Calu3 (cell line): ENCODE measurements at places on chromosomes 2 and 18. TPM values are rescaled to one million over a fixed set of nuclear protein-coding genes. Genes with fewer than 3 reads are reported as not detected.

DNA sequence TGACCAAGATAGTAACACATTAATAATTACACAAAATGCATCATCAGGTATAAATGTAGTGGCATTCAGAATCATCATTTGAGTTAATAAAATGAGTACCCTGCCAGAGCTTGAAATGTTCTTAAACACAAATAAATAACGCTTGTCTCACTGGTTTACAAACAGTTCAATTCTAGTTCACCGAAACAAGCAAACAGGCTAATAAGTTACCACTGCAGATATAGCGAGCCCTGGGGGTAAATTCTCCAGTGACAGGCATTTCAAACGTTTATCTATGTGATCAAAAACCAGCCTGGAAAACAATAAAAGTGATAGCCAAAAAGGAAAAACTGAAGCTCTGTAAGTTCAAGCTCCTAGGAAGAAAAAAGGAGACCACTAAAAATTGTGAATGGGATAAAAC, 152.6 kb downstream of the THADA start:
- DNase-seq: no peak

DNA sequence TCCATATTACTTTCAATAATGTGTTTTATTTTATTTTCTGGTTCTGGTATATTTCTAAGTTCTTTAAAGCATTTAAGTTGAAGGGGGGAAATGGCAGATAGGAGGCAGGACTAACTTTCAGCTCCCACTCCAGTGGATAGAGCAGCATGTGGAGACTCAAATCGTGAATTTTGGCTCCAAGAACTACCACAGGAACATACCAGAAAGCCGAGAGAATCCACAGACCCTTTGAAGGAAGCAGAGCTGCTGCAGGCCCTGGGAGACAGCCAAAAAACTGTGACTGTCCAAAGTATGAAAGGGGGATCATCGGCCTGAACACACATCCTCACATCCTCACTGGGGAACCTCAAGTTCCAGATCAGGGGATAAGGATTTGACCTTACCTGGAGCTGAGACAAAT, 207.6 kb upstream of the VWC2L start:
- no peak for DNase-seq

DNA sequence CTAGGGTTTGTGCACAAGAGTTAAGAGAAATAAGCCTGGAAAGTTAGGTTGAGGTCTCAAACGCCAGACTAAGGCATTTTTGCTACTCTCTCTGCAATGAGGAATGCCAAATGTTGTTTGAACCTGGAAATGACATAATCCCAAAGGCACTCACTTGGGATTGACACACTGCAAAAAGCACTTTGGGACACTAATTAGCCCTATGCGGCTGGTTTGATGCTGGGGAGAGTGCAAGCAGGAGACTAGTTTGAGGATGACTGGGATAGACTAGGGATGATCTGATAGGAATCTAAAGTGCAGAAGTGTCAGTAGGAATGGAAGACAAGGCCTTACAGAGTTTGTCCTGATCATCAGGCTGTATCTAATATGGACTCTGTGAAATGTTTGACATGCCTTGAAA, 469.0 kb downstream of the SLC4A3 start:
- no peak for DNase-seq

- no peak for DNase-seq
Observed at GRCh38 chr18:8828798-8829197, 123.4 kb downstream of the MTCL1 start.

DNA sequence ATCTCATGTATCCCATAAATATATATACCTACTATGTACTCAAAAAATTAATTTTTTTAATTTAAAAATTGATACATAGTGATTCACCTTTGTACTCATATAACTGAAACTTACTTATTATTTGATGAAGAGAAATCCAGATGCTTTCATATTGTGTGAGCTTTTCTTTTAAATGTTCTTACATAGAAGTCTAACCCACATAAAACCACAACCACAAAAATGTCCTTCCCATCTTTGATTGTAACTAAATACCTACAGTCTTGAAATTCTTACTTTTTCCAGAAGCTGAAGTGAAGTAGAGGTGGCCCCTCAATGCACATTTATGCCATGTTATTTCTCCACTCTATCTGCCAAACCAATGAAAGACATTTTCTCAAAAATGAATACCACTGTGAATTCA, 117.9 kb upstream of the COL5A2 start:
- DNase-seq: no peak

DNA sequence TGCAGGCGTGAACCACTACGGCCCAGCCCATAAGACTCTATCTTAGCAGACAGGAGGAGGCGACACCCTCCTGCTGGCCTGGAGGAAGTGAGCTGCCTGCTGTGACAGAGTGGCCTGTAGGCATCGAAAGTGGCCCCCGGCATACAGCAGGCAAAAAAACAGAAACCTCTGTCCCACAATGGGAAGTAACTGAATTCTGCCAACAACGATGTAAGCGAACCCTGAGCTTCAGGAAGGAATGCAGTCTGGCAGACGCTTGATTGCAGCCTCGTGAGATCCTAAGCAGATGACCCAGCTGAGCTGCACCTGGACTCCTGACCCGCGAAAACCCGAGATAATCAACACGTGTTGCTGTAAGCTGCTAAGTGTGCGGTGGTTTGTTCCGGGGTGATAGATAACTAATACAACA, 13.6 kb downstream of the MRO start:
- DNase-seq: no peak

- DNase-seq: no peak
Observed at GRCh38 chr2:157376041-157376440, 50.4 kb upstream of the ERMN start.

DNA sequence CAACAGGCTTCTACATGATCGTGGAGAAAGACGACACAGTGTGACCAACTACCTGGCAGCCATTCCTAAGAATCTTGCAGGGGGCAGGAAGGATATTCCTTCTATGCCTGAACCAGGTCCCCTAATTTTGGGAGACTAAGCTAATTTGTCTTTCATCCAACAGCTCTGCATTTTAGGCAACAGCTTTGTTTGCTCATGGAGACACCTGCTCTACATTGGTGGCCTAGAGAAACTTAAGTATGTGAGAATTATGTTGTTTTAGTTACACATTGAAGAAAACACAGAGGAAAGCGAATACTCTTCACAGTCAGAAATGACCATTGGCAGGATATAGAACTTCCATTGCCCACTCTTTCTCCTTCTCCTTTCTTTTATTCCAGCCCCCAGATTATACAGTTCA, 75.2 kb downstream of the ASXL3 start:
- no peak for DNase-seq

Gene RAX
- not detected in 2 replicates for total RNA-seq

Gene TMEM163
- 2.5 and 3.5 TPM in 2 replicates for total RNA-seq

Gene NAGK
- 63.2 and 75.0 TPM in 2 replicates for total RNA-seq

Gene GALNT14
- total RNA-seq: 50.3 and 61.9 TPM in 2 replicates

Gene LDLRAD4
- total RNA-seq: 0.44 and 0.50 TPM in 2 replicates

Gene CBLN2
- total RNA-seq: 0.24 TPM in 1 of 2 replicates, not detected in the other

Gene HADHB
- total RNA-seq: 78.3 and 84.4 TPM in 2 replicates

Gene EGR4
- total RNA-seq: 0.68 and 0.81 TPM in 2 replicates

Gene FBXO48
- total RNA-seq: 2.4 and 2.5 TPM in 2 replicates

Gene CCDC195
- not detected in 2 replicates for total RNA-seq

Gene IL1A
- 6.4 and 14.4 TPM in 2 replicates for total RNA-seq
